ENCODE measurements at places on chromosomes 3 and 15.

GRCh38 chr3:174170248-174170647 is 688.9 kb upstream of the NAALADL2 start:
- no peak for DNase-seq

DNA sequence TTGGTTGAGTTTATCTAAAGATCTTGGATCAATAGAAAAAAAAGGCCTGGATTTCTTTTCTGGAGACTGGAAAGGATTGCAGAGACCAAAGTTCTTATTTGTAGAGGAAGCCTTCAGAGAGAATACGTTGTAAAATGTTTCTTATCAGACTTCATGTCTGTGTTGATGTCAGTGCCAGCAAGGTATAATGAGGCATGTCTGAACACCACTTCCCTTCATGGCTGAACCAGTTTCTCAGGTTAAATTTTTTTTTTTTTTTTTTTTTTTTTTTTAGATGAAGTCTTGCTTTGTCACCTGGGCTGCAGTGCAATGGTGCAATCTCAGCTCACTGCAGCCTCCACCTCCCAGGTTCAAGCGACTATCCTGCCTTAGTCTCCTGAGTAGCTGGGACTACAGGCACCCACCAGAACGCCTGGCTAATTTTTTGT is 17.8 kb upstream of the ZNF774 start:
- DNase-seq: no peak

DNA sequence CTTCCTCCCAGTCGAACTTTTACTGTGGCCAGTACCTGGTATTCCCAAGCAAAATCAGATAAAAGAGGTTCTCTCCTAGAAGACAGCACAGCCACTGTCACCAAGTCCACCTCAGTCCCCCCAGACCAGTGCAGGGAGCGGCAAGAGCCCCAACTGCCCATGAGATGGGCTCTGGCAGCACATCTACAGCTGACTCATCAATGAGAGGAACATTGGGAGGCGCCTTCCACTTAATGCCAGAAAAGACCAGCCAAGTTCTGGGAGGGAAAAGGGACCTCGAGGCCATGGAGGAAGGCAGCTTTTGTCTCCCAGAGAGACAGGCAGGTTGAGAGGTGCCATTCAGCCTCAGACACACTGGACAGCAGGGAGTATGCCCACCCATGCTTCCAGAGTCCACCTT is 28.2 kb downstream of the POC1A start:
- no peak for DNase-seq

GRCh38 chr3:168951368-168951767 is 712.1 kb downstream of the MECOM start:
- DNase-seq: no peak

GRCh38 chr3:16079519-16079918 is 95.0 kb upstream of the GALNT15 start:
- no peak for DNase-seq

GRCh38 chr3:133970916-133971315 is 58.8 kb downstream of the SLCO2A1 start:
- no peak for DNase-seq

DNA sequence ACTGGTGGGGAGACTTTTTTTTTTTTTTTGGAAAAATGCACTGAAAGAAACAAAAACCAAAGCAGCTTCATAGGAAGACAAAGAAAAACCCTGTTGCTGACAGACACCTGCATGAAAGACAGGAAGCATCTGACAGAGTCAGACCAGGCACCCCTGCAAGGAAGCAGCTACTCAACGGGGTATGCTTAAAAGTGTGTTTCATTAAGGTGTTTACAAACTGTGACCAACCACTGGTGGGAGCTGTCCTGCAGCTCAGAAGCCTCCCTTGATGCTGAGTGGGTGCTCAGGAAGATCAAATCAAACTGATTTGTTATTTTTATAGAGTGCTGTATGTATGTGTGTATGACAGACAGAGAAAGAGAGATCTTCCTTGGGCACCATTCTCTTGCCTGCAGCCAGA is 34.7 kb upstream of the AGBL1 start:
- no peak for DNase-seq

DNA sequence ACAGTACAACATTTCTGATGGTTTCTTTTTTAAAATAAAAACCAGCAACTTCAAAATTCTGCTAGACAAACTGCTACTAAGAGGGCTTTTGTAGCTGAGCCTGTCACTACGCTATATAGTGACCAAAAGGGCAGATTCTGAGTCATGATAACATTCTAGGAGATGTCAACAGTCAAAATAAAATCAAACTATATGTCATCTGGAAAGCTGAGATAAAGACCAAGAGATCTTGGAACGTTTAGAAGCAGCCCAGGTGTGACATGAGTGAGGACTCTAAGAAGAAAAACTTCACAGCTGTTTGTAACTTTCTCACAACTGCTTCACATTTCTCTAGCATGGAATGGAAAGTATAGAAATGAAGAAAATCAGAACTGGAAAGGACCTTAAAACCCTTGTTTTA is 84.6 kb downstream of the FILIP1L start:
- DNase-seq: no peak

DNA sequence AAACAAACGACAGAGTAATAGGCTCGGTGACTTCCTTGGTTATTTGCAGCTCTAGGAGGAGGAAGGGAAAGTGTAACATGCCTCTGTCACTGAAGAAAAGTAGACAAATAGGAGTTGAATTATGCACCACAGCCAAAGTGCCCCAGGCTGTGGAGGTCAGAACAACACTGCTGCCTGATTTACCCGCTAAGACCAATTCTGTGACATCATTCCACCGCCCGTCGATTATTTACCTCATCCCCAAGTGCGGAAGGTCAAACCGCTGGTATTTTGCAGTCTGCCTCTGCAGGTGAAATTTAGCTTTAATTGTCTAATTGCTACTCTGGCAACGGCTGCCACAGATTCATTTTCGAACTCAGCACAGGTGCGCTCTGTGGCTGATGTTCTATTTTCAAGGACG is 106.3 kb upstream of the PRICKLE2 start:
- DNase-seq: no peak

GRCh38 chr3:37571269-37571668 is 290.4 kb upstream of the CTDSPL start:
- DNase-seq: no peak

GRCh38 chr15:84842781-84843180 is 25.6 kb downstream of the ALPK3 start:
- DNase-seq: no peak

DNA sequence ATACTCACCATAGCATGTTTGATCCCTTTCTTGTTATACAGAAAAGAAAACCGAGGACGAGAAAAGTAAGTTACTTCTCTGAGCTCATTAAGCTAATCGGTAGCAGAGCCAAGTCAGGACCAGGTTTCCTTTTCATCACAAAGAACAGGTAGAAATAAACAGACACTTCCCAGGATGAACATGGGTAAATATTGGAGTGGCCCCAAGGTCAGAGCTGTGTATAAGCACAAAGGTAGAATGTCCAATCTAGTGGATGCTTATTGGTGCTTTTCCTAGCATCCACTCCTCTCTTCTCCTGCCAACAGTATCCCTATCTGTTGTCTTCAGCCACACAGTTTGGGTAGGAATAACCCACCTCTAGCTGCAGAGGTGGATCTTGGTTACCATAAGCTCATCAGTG is 52.8 kb upstream of the THUMPD3 start:
- DNase-seq: no peak

- DNase-seq: no peak
These were observed 537.6 kb upstream of the NAALADL2 start for GRCh38 chr3:174321548-174321947.

Measured in CD4-positive, alpha-beta T cell treated with Interleukin-15 for 4 hours (primary cell).